Right ventricle myocardium superior (tissue), 1 donor: ENCODE measurements at places on chromosomes 7 and 10. TPM values are rescaled to one million over a fixed set of nuclear protein-coding genes. Genes with fewer than 3 reads are reported as not detected.

DNA sequence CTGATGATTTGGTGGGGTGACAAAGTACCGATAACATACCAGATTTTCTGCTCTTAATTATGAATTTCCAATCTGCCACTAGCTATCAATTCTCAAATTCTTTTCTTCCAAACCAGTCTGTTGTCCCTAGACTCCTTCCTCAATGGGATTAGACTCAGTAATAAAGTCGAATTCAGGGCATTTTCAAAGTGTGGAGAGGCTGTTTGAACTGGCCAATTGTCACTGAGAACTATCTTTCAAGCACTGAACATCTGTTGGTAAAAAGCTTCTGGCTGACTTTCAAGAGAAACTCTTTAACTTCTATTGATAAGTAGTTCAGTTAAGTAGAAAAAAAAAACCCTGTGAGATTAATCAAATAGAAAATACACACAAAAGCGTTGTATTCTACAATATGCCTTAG, 108.9 kb downstream of the SAMD9 start:
- DNase-seq, result no peak

Gene C10orf67
- 0.54 TPM for total RNA-seq

DNA sequence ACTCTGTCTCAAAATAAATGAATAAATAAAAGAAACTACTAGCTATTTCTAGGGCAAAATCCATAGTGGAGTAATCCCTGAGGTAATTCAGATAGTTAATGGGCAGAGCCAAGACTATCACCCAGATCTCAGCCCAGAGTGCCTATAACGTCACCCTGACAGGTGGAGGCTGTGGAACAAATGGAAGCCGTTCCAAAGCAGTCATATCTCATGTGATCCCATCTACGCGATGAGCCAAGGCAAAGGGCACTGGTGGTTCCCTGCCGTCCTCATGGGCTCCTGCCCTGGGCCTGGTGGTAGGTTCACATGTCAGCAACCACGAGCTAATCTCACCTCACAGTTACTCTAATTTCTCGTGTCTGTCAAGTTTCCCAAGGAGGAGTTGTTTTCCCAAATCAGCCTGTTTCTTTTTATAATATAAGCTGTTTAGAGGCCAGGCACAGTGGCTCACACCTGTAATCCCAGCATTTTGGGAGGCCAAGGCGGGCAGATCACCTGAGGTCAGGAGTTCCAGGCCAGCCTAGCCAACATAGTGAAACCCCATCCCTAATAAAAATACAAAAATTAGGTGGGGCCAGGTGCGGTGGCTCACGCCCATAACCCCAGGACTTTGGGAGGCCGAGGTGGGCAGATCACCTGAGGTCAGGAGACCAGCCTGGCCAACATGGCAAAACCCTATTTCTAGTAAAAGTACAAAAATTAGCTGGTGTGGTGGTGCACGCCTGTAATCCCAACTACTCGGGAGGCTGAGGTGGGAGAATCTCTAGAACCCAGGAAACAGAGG, 22.5 kb upstream of the ASCC1 start:
- DNase-seq, result no peak

DNA sequence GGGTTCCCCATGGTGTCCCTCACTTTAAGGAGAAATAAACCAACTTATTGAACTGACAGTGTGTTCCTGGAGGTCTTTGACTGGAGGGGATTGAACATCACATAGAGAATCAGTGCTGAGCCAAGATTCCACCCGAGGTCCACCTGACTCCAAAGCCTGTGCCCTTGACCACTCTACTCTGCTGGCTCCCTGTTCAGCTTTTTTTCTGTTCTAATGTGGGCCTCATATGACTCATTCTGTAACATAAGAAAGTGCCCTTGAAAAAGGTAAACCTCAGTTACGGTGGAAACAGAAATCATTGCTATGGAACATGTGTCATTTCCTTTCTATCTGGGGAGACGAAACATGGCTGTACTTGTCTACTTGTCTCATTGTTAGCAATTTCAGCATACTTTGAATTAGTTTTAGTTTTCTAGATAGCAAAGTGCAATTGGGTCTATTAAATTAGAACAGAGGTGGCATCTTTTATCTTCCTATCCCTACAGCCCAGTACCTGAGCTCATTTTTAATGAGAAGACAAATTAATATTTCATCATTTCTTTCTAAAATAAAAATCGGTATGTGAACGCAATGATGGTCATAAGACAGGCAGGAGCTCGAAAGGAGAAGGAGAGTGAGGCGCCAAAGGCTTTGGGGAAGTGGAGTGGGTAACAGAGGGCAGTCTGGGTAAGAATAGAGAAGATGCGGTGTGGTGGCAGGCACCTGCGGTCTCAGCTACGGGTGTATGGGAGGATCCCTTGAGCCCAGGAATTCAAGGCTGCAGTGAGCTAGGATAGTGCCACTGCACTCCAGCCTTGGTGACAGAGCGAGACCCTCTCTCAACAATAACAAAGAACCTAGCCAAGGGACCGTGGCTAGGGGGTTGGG, 1.5 kb downstream of the GSDME start:
- DNase-seq, result no peak

Gene GPR26
- not detected for total RNA-seq

Gene CCDC126
- total RNA-seq, result 10.8 TPM

DNA sequence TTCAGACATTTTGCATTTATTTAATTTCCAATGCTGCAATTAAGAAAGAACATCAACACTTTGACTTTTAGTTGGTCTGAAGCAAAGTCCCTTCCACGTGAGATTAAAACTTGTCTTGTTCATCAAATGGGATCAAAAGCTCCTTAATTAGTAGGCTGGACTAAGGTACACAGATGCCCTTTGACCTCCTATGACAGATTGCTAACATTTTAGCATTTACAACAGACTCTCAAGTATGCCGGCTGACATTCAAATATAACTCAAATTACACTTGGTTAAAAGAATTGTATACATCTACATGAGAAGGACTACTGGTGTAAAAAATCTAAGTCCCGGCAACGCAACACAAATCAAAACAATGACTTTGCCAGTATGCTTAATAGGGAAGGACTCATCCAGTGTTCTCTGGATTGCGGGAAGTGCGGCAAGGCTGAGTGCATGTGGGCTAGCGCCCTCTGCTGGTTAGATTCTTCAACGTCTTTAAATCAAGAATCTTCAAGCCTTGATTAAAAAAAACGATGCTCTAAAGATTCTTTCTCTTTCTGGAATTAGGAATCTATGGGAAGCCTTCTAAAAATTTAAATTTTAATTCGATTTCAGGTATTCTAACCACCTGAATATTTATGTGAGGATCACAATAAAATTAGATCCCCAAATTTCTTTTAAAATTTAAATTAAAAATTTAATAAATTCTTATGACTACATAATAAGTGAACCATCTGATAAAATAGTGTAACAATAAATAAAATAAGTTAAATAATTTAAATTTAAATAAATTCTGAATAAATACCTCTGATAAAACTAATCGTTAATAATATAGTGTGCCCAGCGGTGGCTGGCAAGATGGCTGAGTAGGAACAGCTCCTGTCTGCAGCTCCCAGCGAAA, 444.7 kb downstream of the DGKB start:
- peak; percentile 57 for DNase-seq

DNA sequence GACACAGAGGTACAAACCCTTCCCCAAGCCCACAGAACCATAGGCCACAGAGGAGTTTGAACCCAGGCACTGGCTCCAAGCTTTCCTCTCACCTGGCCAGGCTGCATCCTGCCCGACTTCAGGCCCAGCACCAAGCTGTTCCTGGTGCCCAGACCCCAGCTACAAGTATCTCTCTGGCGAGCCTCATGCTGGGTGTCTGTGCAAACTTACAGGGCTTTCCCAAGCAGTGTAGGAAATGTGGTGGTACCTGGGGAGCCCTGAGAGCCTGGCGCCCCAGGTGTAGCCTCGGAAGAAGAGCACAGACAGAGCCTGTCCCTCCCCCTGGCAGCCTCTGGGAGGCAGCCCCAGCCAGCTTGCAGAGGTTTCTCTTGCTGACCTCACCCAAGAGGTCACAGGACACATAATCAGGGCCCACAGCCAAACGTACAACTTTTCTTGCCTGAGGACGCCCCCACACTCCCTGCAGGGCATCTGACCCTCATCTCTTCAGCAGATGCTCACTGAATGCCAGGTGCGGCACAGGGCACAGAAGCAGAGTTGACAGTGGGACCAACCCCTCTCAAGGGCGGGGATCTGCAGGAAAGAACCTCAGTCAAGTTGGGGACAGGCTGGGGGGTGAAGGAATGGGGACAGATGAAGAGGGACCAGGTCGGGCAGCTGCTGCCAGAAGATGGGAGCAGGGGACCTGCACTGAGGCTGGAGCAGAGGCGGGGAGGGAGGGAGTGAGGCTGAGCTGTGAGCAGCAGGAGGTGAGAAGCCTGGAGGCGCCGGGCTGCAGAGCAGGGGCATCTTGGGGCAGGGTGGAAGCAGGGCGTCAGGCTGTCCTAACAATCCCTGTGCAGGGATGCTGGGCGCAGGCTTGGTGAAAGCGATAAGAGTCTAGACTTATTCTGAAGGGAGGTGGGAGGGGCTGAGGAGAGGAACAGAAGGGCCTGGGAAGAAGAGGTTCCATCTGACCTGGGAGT, 16.3 kb upstream of the MYL7 start:
- DNase-seq, result no peak
